ENCODE measurements at places on chromosomes 7 and 10.

GRCh38 chr7:137668404-137668803 lies 178.4 kb downstream of the DGKI start:
- DNase-seq: no peak

GRCh38 chr7:116097365-116098009 lies 66.9 kb upstream of the TFEC start:
- DNase-seq: no peak

DNA sequence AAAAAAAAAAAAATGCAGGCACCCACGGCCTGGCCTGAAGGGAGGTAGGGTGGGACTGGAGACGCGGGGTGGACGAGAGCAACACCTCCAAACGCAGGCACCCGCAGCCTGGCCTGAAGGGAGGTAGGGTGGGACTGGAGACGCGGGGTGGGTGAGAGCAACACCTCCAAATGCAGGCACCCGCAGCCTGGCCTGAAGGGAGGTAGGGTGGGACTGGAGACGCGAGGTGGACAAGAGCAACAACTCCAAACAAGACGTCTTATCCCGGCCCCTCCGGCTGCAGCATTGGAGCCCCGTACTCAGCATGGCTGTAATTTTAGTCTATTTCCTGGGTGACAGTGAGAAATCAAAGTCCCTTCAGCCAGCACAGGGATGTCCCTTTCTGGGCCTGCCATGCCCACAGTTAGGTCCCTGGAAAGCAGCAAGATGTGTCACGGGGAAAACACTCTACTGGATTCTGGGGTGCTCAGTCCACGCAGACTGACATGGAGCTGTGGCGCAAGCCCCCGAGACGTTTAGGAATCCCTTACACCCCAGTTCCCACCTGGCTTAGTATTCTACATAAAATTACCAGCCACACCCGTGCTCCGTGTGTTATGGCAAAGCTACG lies 119.9 kb downstream of the WDR37 start:
- no peak for DNase-seq

DNA sequence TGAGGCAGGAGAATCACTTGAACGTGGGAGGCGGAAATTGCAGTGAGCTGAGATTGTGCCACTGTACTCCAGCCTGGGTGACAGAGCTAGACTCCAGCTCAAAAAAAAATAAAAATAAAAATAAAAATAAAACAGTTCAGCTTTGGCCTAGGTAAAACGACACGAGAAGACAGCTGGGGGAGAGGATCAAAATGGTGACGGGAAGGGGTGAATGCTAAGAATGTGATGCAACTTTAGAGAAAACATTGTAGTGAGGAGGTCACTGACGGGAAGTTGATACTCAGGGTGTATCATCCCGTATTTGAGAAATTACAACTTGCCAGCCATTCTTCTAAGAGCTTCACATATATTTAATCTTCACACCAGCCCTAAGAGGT lies 1.1 kb downstream of the NDST2 start:
- no peak for DNase-seq

GRCh38 chr10:118256209-118256608 lies 85.9 kb downstream of the FAM204A start:
- DNase-seq: no peak

DNA sequence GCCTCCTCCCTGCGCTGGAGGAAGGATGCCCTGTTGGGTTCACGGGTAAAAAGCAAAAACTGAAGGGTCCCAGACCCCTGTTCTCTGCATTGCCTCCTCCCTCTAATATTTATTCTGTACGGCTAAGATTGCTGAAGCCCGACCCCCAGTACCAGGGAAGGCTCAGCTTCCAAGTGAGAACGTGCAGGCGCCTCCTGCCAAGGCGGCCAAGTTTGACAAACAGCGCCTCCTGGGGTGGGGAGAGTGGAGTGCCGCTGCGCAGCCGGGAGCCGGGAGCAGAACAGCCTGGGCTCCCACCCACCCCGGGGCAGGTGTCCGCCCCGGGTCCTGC lies 4.7 kb upstream of the EBF3 start:
- DNase-seq: no peak

DNA sequence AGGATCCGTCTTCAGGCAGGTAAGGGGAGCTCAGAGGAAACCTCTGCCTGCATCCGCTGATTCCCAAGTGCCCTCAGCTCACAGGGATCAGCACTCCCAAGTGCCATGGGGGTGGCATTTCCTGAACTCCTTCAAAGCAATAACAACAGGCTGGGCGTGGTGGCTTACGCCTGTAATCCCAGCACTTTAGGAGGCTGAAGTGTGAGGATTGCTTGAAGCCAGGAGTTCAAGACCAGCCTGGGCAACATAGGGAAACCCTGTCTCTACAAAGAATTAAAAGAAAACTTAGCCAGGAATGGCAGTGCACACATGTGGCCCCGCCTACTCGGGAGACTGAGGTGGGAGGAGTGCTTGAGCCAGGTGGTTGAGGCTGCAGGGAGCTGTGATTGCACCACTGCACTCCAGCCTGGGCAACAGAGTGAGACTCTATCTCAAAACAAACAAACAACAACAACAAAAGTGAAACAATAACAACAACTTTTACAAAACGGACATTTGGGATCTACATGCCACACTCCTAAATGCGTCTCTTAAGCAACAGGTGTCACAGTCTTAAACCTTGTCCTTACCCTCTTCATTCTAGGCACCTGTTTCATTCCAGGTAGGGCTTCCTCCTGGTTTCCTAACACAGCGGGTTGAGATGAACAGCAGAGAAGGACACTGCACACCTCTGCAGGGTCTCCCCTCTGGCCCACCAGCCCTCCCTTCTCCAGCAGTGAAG lies 73.8 kb downstream of the PAXIP1 start:
- DNase-seq: no peak

- no peak for DNase-seq
These were observed 140.1 kb downstream of the ITGA8 start for GRCh38 chr10:15579605-15580004.

- DNase-seq: no peak
These were observed 376.9 kb upstream of the LRGUK start for GRCh38 chr7:133750287-133750686.

DNA sequence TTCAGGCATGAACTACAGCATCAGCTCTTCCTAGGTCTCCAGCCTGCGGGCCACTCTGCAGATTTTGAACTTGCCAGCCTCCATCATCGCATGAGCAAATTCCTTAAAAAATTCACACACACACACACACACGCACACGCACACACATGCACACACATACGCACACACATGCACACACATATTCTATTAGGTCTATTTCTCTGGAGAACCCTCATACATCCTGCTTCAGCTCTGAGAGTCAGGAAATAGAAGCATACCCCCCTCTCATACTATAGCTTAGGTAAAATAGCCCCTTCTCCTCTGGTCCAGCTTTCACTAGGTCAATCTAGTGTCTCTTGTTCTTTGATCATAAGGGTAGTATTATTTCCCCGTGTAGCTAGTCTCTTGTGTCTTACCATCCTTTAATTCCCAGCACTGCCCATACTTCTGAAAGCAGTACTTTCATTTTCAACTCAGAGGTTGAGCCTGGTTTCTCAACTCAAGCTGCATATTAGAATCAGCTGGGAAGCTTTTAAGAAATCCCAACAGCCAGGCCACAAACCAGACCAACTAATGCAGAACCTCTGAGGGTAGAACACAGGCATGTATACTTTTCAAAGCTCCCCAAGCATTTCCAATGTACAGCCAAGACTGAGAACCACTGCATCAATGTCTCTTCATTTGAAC lies 30.9 kb upstream of the ITGB8 start:
- no peak for DNase-seq

- peak; percentile 45 for DNase-seq
These were observed 1.6 kb downstream of the SGMS1 start for GRCh38 chr10:50621968-50622705.

DNA sequence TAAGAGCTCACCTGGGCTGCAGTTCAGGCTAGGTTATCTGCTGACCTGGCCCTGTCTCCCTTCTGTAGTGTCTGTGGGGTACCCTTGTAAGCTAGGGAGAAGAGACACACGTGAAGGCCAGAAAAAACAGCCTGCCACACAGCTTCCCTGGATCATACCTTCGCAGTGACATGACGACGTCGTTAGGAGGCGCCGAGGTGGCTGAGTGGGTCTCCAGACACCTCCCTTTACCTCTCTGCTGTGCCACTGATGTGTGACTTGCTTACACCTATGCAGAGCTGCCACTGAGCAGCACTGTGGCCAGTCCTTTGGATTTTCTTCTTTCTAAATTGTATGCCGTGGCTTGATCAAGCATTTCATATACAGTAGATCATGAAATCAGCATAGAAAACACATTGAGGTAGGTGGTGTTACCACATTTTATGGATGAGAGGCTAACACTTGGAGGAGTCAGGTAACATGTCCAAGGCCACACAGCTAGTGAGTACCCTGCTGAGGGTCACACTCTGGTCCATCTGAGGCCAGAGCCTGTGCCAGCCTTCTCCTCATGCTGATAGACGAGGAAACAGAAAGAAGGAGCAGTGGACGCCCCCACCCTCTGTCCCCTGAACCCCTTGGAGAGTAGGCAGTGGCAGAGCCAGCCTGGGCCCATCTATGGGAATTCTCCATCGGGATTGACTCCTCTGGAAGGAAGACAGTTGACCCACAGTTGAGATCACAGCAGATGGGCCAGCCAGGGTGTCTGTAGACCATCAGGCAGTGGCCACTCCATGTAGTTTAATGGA lies 23.1 kb downstream of the HTRA1 start:
- DNase-seq: no peak

DNA sequence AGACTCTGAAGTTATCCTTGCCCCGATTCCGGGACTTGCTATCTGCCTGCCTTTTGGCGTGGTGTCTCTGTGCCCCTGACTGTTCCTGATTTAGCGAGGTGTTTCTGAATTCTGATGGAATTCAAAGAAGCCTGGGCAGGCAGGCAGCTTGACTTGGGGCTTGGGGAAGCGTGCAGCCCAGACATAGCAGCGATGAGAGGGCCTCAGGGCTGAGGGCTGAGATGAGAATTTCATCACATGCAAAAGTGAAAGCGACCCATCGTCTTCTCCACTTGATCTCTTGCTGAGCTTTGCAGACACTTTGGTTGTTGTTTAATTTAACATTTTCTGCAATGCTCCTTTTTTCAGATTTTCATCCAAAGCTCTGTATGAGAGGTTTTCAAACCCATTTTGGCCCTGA lies 57.8 kb downstream of the TCF7L2 start:
- no peak for DNase-seq

- no peak for DNase-seq
These were observed 15.9 kb downstream of the ADCY1 start for GRCh38 chr7:45589915-45590678.

DNA sequence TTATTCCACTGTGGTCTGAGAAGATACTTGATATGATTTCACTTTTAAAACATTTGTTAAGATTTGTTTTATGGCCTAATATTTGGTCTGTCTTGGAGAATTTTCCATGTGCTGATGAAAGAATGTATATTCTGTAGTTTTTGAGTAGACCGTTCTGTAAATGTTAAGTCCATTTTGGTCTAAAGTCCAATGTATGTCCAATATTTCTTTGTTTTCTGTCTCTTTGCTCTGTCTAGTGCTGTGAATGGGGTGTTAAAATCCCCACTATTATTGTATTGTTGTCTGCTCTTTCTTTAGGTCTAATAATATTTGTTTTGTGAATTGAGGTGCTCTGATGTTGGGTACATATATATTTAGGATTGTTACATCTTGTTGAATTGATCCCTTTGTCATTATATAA lies 31.3 kb downstream of the DNAJC9 start:
- no peak for DNase-seq

DNA sequence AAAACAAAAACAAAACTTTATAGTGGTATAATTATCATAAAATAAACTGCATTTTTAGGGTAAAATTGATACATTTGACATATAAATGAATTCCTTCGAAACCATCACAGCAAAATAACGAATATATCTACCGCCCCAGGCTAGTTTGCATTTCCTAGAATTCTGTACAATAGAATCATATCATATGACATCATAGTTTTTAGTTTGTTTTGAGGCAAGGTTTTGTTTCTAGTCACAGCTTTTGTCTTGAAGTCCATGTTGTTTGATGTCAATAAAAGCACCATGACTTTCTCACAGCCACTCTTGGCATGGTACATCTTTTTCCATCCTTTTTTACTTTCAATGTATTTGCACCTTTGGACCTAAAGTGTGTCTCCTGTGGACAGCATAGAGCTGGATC lies 102.9 kb downstream of the FOXL3 start:
- DNase-seq: no peak

GRCh38 chr7:114084472-114085312 lies 165.9 kb upstream of the PPP1R3A start:
- no peak for DNase-seq

- DNase-seq: no peak
These were observed 82.9 kb upstream of the OGDHL start for GRCh38 chr10:49844775-49845595.

DNA sequence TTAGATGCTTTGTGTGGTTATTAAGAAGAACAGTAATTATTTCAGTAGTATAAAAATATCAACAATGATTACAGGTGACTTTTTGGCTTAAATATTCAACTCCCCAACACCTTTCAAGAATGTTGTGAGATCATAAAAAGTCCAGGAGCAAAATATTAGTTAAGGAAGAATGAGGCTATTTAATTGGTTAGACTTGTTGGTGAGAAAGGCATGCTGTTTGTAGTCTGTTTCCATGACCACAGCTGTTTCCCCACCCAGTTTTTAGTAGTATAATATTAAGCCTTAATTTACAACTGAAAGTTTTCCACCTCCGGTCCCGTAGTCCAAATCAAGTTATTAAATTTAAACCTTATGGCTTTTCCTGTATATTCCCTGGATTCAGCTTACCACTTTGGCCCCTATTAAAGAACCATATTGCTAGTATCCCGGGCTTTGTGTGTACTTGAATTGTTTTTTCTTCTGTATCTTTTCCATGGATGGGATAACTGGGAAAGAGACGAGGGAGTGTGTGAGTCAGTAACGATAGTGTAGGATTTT lies 133.3 kb downstream of the CELF2 start:
- no peak for DNase-seq

DNA sequence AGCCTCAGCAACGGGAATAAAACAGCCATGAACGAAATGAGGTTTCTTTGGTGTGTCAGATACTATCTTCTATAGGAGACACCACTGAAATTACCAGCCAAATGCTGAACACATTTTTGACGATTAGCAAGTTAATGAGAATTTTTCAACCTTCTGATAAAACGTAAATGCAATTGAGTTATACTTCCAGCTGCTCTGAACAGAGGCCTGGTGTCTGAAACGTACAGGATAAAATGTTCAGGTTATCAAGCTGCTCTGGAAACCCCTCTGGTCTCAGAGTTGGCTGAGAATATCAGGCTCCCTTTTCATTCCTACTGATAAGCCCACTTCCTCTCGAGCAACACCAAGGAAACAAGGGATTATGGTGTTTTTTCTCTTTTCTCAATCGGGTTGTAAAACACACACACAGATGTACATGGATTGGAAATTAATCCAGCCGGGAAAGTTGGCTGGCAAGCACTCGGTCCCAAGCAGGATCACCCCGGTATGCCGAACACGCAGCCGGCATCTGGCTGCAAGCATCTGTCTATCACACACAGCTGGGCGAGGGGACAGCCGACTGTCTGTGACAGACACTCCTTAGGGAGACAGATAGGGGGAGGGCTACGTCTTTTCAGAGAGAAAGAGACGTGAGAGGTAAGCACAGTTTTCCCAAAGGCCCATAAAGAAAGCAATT lies 171.8 kb downstream of the PRKAG2 start:
- no peak for DNase-seq

- DNase-seq: no peak
These were observed 42.3 kb upstream of the VDAC2 start for GRCh38 chr10:75168275-75168674.

Data from activated CD4-positive, alpha-beta T cell treated with anti-CD3 and anti-CD28 coated beads for 1 hour (primary cell).